Stimulated activated CD4-positive, alpha-beta T cell treated with anti-CD3 and anti-CD28 coated beads, TNF-alpha, amount 100 ng/mL, for 4 hours (primary cell): ENCODE measurements at places on chromosomes 2 and 18.

DNA sequence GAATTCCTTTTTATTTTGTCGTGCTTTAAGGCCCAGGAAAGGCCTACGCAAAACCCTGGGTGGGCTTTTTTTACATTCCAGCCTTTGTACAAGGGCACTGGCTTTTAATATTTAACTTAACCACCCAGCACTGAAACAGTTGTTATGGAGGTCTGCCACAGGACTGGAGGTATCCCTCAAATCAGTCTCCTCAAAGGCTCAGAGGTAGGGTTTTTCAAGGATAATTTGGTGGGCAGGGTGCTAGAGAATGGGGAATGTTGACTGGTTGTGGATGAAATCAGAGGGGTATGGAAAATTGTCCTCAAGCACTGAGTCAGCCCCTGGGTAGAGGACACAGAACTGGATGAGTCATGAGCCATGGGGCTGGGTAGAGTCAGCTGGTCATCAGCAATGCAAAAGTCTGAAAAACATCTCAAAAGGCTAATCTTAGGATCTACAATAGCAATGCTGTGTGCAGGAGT lies 443.1 kb downstream of the THSD7B start:
- DNase-seq = no peak

GRCh38 chr18:70420146-70420898 lies 131.5 kb downstream of the SOCS6 start:
- no peak for DNase-seq

GRCh38 chr18:72375618-72376017 lies 168.5 kb downstream of the CBLN2 start:
- DNase-seq = no peak

DNA sequence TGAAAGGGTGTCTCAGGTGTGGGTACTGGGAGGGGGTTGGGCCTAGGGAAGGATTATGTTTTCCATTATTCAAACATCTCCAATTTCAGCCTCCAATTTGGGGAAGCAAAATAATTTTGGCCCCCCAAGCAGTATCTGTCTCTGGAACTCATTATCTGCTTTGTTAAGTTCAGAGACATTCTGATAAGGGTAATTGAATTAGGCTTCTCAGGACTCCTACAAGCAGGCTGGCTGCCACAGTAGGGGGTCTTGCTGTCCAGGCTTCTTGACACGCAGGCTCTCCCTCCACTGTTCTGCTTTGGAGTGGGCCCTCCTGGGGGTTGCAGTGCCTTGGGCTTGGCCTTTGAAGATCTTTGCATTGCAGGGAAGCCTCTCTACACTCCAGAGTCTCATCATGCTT lies 108.1 kb upstream of the SIX2 start:
- DNase-seq = no peak

- no peak for DNase-seq
These were observed 52.8 kb downstream of the GAD1 start for GRCh38 chr2:170869461-170869860.

GRCh38 chr2:231294116-231294515 lies 95.7 kb downstream of the ARMC9 start:
- DNase-seq = no peak

DNA sequence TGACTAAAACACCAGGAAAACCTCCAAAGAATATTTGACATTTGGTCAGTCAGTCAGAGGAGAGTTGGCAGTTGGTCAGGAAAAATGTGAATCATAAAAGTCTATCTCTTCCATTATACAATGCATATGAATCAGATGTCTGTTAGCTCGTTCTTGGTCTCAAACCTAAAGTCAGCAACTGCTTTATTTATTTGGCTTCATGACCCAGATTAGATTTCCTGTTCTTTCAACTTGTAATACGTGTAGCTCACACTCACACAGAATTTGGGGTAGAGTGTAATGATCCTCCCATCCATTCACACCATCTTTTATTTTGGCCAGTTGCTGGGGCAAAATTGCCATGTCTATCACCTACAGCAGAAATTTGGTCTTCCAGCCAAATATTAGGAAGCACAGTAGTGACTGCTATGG lies 81.9 kb upstream of the COL5A2 start:
- no peak for DNase-seq

DNA sequence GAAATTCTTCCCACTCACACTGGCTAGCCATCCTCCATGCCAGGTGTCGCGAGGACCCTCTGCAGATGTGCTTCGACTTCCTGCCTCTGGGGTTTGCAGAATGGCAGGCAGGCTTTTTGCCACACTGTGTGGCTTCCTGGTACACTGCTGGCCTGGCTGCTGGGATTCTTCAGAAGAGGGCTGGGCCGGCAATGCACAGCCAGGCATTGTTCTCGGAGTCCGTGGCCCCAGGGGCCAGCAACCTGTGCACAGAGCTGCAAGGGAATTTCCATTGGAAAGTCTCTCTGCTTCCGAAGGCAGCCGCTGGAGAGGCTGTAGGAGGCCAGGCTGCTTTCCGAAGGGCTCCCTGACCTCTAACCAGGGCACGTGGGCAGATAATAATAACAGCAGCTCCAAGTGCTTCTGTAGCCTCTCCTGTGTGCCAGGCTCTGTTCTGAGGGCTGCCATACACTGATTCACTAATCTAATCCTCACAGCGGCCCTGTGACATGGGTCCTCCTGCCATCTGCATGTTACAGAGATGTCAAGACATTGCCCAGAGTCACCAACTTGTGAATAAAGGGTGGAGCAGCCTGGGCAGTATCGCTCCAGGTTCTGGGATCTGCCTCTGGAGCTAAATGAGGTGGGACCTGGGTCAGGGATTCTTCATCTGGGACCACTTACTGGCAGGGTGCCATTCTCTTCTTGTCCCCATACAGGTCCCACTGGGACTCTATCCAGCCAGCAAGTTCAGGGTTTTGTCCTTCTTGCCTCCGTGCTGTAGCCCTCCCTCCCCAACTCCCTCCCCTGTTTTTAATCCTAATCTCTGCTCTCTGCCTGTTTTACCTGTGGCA lies 5.0 kb downstream of the LDLRAD4 start:
- DNase-seq = no peak

DNA sequence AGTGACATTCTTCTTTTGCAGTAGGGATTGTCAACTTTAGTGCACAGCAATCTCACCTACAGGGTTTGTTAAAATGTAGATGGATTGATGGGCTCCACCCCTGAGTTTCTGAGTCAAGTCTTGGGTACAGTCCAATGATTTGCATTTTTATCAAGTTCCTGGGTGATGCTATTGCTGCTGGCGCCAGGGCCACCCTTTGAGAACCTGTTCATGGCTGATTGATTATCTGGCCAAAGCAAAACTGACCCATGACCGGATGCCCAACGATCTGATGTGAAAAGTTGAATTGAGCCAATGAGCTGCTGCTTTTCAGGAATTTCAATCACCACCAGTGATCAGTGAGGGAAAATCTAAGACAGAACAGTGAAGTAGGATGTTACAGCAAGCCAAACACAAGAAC lies 675.3 kb downstream of the TMEM182 start:
- DNase-seq = no peak

DNA sequence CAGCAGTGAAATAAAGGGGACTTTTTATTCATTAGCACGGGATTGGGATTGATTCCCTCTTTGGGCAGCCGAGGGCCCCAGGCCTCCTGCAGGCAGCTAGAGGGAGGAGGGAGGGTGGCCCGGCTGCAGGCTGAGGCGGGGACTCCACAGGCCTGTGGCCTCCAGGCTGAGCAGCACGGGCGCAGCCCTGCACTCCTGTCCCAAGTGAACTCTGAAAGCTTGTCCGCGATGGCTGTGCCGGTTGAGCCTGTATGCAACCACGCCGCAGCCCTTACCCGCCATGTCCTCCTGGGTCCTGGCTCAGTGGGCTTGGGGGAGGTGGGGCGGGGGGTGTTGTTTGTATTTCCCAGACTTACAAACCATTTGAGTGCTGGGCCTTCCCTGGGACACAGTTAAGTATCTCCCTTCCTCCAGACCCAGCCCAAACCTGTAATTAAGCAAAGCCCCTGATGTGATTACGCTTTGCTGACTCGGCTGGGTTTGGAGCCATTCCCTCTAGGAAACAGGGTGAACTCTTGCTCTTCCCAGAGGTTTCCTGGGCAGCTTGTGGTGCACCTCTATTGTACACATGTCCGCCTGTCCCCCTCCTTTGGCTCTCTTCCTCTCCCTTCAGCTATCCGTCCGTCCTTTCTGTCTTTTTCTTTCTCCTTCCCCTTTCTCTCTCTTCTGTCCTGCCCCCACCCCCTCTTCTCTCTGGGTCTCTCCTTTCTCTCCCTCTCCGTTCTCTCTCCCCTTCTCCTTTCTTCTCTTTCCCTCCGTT lies 5.3 kb downstream of the GLI2 start:
- DNase-seq = no peak

- DNase-seq = no peak
These were observed 48.2 kb upstream of the SH3RF3 start for GRCh38 chr2:109080757-109081156.

DNA sequence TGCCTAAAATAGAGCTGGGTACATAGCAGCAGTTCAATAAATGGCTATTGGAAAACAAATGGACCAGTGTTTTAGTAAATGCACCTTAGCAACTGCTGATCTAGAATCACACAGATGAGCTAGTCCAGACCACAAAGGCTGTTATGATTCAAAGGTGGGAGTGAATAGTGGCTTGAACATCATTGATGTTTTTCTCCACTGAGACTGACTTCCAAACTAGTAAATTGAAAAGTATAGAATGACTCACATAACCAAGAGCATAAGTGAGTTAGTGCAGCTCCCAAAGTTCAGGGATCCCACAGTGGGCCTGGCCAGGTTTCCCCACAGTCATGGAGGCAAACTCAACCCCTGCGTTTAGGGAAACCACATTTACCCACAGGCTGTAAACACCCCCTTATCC lies 106.7 kb upstream of the YPEL5 start:
- no peak for DNase-seq

GRCh38 chr18:51897884-51898283 lies 442.1 kb upstream of the DCC start:
- DNase-seq = no peak

DNA sequence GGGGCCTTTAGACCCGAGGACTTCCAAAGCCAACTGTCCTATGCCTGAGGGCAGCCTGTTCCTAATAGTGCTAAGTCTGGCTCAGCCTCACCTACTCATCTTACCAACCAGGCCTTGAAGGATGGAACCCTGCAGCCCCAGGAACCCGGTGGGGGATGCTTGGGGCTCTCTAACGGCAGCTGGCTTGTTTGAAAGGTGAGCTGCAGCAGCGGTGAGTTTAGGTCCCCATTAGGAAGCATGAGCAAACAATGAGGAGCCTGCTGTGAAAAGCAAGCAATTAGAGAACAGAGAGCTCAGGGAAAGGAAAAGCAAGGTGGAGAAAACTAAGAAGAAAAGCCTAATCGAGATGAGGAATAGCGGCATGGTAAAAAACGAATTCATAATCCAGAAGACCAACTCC lies 39.9 kb downstream of the SP110 start:
- DNase-seq = no peak

GRCh38 chr2:174800436-174801205 lies 36.3 kb upstream of the CHRNA1 start:
- DNase-seq = no peak

- DNase-seq = no peak
These were observed 36.1 kb downstream of the MARCO start for GRCh38 chr2:118978064-118978463.
